Omental fat pad (tissue), 4 donors: ENCODE measurements at places on chromosomes 7 and 10. TPM values are rescaled to one million over a fixed set of nuclear protein-coding genes. Genes with fewer than 3 reads are reported as not detected.

DNA sequence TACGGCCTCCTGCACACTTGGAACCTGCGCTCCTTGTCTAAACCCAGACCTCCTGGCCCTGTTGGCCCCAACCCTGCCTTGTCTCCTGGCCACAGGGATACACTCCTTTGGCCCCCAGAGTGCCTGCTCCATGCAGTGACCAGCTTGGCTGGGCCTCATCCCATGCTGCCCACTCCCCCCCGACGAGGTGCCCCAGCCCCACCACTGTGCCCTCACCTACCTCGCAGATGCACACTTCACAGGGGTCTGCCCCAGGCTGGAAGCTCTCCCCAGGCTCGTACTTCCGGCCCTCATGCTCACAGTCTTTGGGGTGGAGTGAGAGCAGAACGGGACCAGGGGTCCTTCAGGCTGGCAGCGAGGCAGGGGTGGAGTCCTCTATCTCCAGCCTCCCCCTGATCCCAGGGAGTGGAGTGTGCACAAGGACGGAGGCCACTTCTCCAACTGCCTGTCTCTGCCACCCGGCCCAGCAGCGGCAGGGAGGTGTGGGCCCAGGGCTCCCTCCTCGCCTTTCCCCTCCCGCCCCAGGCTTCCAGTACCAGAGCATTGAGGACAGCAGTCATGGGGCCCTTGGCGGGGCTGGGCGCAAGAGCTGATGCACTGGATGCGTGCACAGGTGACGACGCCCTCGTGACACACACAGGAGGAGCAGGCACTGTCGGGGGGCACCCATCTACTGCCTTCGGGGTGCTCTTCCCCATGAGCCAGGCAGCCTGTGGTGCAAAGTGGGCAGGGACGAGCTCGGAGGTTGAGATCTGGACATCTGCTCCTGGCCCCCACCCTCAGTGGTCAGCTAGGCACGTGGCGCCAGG lies 22.1 kb downstream of the ATP6V1F start:
- no peak for DNase-seq

Gene ALOX5
- 153 TPM for total RNA-seq

GRCh38 chr10:71502190-71502589 lies 105.5 kb downstream of the CDH23 start:
- no peak for DNase-seq

Gene NEBL
- total RNA-seq: 17.4 TPM

DNA sequence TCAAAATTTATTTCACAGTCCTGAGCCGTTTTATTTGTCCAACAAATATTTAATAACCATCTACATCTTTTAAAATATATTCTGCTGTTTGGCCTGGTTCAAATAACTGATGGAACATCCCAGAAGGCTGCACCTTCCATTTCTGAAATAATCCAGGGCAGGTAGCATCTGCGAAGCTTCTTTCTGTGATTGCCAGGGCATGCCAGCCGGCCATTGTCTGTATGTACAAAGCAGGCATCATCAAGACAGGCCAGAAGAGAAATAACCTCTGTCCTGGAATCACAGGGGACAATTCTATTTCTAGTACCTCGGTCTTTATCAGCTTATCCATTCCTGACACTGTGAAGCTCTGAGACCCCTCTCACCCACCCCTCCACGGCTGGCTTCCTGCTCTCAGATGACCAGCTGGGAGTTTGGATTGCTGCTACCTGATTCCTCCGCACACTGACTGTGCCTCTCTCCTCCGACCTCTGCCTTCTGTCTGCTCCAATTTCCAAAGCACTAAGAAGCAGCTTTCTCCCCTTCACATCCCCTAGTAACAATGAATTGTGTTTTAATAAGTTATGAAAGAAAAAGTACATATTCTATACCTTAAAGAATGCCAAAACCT lies 8.0 kb downstream of the DGKI start:
- DNase-seq: no peak

GRCh38 chr7:131546583-131547141 lies 9.8 kb downstream of the PODXL start:
- no peak for DNase-seq

GRCh38 chr10:34206935-34207268 lies 608.2 kb downstream of the PARD3 start:
- DNase-seq: no peak

Gene FAM25A
- not detected for total RNA-seq

DNA sequence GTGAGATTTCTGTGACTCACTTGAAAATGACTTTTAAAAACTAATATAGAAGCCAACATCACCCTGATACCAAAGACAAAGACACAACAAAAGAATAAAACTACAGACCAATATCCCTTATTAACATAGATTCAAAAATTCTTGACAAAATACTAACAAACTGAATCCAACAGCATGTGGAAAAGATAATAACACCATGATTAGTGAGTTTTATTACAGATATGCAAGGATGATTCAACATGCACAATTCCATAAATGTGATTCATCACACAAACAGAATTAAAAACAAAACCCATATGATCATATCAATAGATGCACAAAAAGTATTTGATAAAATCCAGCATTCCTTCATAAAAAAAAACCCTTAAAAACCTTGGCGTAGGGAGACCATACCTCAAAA lies 6.5 kb downstream of the MGAM start:
- no peak for DNase-seq

Gene ARHGAP19
- 6.1 TPM for total RNA-seq

Gene OPALIN
- not detected for total RNA-seq

Gene SFTPA1
- total RNA-seq: not detected

Gene EN2
- 0.09 TPM for total RNA-seq

Gene DOCK4
- total RNA-seq: 48.0 TPM
